ENCODE measurements at places on chromosomes 11 and 22. TPM values are rescaled to one million over a fixed set of nuclear protein-coding genes. Genes with fewer than 3 reads are reported as not detected.

- H3K4me1 ChIP-seq = peaks cover 11% of the 10 kb centered on the region
- no peak overlapping the region for H3K4me3 ChIP-seq
- no peak overlapping the region for H3K27ac ChIP-seq
- DNase-seq = no peak
- no peaks in the 10 kb centered on the region for H3K27me3 ChIP-seq
Measured at GRCh38 chr22:49785841-49786471, 41.7 kb downstream of the BRD1 start.

- H3K36me3 ChIP-seq = no peaks in the 10 kb centered on the region
- H3K4me3 ChIP-seq = no peak overlapping the region
- no peaks in the 10 kb centered on the region for H3K4me1 ChIP-seq
- DNase-seq = no peak
- H3K27ac ChIP-seq = peak overlapping the region; percentile 30
- no peaks in the 10 kb centered on the region for H3K27me3 ChIP-seq
Measured at GRCh38 chr11:92393218-92393617, 168.6 kb downstream of the FAT3 start.

- no peak overlapping the region for H3K27ac ChIP-seq
- no peaks in the 10 kb centered on the region for H3K27me3 ChIP-seq
- no peak overlapping the region for H3K4me3 ChIP-seq
- no peaks in the 10 kb centered on the region for H3K4me1 ChIP-seq
- peaks cover 1% of the 10 kb centered on the region for H3K36me3 ChIP-seq
Measured at GRCh38 chr11:47335733-47336132, 16.8 kb downstream of the MYBPC3 start.

DNA sequence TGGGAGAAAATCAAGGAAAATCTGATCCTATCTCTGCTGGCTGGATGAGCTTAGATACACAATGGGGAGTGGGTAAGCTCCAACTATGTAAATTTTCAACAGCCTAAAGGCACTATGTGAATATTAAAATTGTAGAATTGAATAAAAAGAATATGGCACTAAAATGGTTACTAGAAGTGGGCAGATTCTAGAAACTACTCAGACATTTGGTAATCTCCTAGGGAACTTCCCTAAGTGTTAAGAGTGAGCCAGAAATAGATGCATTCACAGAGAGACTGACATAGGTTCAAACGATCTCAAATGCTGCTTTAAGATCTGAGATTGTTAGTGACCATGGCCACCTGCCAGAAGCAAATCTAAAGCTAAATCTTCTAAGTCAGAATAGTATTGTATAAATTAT is 4.3 kb upstream of the OR52E1 start:
- H3K4me3 ChIP-seq = no peak overlapping the region
- no peaks in the 10 kb centered on the region for H3K36me3 ChIP-seq
- no peak overlapping the region for H3K27ac ChIP-seq
- peaks cover 33% of the 10 kb centered on the region for H3K27me3 ChIP-seq
- H3K4me1 ChIP-seq = no peaks in the 10 kb centered on the region

- H3K4me1 ChIP-seq = no peaks in the 10 kb centered on the region
- no peak overlapping the region for H3K4me3 ChIP-seq
- peaks cover 28% of the 10 kb centered on the region for H3K27me3 ChIP-seq
Measured at GRCh38 chr11:44505581-44506054, 59.8 kb upstream of the CD82 start.

Gene PVALB
- not detected for total RNA-seq

GRCh38 chr22:48091060-48091650 is 1328.7 kb downstream of the TBC1D22A start:
- no peaks in the 10 kb centered on the region for H3K27me3 ChIP-seq
- H3K36me3 ChIP-seq = no peaks in the 10 kb centered on the region
- DNase-seq = no peak
- no peaks in the 10 kb centered on the region for H3K4me1 ChIP-seq

DNA sequence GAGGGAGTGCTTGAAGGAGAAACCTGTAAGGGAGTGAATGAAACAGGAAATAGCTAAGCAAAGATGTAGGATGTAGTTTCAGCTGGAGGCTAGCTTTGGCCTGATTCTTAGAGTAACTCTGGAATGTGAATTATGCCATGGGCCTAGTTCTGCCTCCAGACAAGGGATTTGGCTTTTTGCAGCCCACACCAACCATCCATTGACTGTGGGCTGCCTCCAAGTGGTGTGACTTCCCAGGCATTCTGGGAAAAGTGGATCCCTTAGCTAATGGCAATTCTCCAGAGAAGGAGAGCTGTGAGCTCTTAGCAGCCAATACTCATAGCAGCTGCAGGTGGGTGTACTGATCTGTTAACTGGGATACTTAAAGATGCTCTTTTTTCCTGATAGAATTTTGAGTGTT is 2.0 kb upstream of the OR9I1 start:
- no peak overlapping the region for H3K27ac ChIP-seq
- H3K4me3 ChIP-seq = no peak overlapping the region
- no peaks in the 10 kb centered on the region for H3K36me3 ChIP-seq
- H3K27me3 ChIP-seq = no peaks in the 10 kb centered on the region

- H3K27ac ChIP-seq = peak overlapping the region; percentile 40
- H3K27me3 ChIP-seq = no peaks in the 10 kb centered on the region
- no peaks in the 10 kb centered on the region for H3K4me1 ChIP-seq
- H3K4me3 ChIP-seq = no peak overlapping the region
- no peak for DNase-seq
- H3K36me3 ChIP-seq = peaks cover 10% of the 10 kb centered on the region
Measured at GRCh38 chr11:324156-324555, 3.5 kb upstream of the IFITM3 start.

DNA sequence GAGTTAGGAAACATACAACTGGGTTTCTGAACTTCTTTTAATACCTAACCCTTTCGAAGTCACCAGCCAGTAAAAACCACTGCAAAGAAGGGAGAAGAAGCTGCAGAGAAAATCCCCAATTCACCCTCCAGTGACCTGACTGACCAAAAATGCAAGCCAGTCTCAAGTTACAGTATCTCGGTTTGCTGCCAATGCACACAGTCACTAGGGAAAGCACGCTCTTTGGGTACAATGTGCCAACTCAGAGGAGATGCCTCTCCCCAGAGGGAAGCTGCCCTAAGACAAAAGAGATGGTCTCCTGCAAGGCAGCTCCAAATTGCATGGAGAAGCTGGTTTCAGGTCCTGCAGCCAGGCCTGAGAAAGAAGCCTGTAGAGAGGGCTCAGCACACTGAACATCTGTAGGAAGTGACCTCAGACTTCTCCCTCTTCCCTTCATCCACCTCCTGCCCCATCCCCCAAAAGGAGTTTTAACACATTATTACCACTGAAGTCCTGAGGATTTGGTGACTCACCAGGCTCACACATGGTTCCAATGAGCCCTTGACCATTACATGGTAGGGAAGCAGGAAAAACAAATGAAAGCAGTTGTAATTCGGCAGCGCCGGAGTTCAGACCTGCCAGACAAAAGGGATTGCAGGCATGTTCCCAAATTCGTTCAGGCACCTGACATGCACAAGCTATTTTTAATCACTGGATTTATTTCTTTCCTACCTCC is 90.1 kb downstream of the ETS1 start:
- H3K4me1 ChIP-seq = peaks cover 75% of the 10 kb centered on the region
- peak overlapping the region; percentile 75 for H3K4me3 ChIP-seq
- peaks cover 7% of the 10 kb centered on the region for H3K36me3 ChIP-seq
- peak overlapping the region; percentile 92 for H3K27ac ChIP-seq

Gene KCNQ1
- not detected for total RNA-seq

- no peak overlapping the region for H3K4me3 ChIP-seq
- no peaks in the 10 kb centered on the region for H3K4me1 ChIP-seq
- H3K27me3 ChIP-seq = no peaks in the 10 kb centered on the region
- no peaks in the 10 kb centered on the region for H3K36me3 ChIP-seq
- H3K27ac ChIP-seq = no peak overlapping the region
- peak; percentile 64 for DNase-seq
Measured at GRCh38 chr11:16604794-16605388, 133.6 kb upstream of the C11orf58 start.

Gene DDX10
- 113 TPM for total RNA-seq

- no peaks in the 10 kb centered on the region for H3K27me3 ChIP-seq
- no peak overlapping the region for H3K27ac ChIP-seq
- peaks cover 12% of the 10 kb centered on the region for H3K4me1 ChIP-seq
- H3K36me3 ChIP-seq = peaks cover 5% of the 10 kb centered on the region
- no peak overlapping the region for H3K4me3 ChIP-seq
Measured at GRCh38 chr22:45887202-45888131, 89.5 kb downstream of the WNT7B start.

- H3K27me3 ChIP-seq = no peaks in the 10 kb centered on the region
- H3K4me3 ChIP-seq = no peak overlapping the region
Measured at GRCh38 chr22:50224071-50224470, 20.8 kb downstream of the TUBGCP6 start.

DNA sequence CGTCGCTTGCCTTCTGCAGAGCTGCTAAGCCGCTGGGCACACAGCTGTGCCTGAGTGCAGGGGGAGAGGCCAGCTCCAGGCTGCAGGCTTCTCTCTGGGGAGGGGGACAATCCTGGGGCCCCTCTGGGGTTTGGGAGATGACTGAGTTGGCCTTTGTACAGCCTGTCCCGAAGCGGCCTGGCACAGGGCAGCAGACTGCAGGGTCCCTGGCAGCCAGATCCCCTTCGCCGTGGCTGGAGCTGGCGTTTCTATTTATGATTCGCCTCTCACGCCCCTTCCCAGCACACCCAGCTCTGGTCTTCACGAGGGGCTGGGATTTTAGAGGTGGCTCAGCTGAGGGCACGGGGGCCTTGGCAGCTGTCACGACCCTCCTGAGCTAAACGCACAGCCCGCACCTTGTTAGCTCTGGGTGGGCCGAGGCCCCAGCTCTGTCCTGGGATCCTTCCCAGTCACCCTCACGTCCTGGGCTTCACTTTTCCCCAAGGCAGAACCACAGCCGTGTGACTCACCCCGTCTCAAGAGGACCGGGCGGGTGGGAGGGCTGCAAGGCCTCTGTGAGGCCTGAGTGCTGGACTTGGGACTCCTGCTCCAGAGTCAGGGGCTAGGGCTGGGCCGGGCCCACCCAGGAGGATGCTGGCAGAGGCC is 18.4 kb downstream of the OSBPL5 start:
- no peak overlapping the region for H3K4me3 ChIP-seq
- no peak for DNase-seq
- H3K27me3 ChIP-seq = no peaks in the 10 kb centered on the region
- H3K27ac ChIP-seq = no peak overlapping the region
- peaks cover 9% of the 10 kb centered on the region for H3K36me3 ChIP-seq
- peaks cover 4% of the 10 kb centered on the region for H3K4me1 ChIP-seq

- H3K4me1 ChIP-seq = peaks cover 13% of the 10 kb centered on the region
- no peak for DNase-seq
- H3K27ac ChIP-seq = no peak overlapping the region
- H3K27me3 ChIP-seq = no peaks in the 10 kb centered on the region
Measured at GRCh38 chr22:17789379-17790200, 15.3 kb upstream of the BID start.

DNA sequence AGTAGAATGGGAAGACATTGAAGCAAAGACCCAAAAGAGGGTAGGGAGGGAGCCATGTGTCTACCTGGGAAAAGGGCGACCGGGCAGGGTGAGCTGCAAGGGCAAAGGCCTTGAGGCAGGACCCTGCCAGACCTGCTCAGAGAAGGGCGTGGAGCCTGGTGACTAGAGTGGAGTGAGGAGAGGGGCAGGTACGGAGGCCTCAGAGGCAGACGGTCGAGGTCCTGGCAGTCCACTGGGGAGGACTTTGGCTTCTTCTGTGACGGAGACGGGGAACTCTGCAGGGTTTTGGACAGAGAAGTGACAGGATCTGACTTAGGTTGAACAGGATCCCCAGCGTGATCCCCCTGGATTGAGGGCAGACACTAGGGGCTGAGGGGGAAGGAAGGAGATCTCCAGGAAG is 12.9 kb downstream of the RIBC2 start:
- H3K4me3 ChIP-seq = no peak overlapping the region
- H3K27me3 ChIP-seq = peaks cover 15% of the 10 kb centered on the region
- H3K4me1 ChIP-seq = no peaks in the 10 kb centered on the region
- no peak for DNase-seq
- H3K27ac ChIP-seq = no peak overlapping the region
- no peaks in the 10 kb centered on the region for H3K36me3 ChIP-seq

- H3K36me3 ChIP-seq = no peaks in the 10 kb centered on the region
- no peaks in the 10 kb centered on the region for H3K27me3 ChIP-seq
- H3K4me3 ChIP-seq = no peak overlapping the region
Measured at GRCh38 chr11:48165426-48165825, 51.2 kb upstream of the OR4B1 start.

Gene HSPB2
- total RNA-seq = 0.23 TPM

- no peak overlapping the region for H3K4me3 ChIP-seq
- H3K4me1 ChIP-seq = no peaks in the 10 kb centered on the region
Measured at GRCh38 chr22:30866216-30866615, 102.4 kb downstream of the MORC2 start.

GRCh38 chr22:36829370-36830002 is 12.7 kb upstream of the PVALB start:
- no peaks in the 10 kb centered on the region for H3K4me1 ChIP-seq
- no peak for DNase-seq
- no peaks in the 10 kb centered on the region for H3K36me3 ChIP-seq
- H3K27ac ChIP-seq = no peak overlapping the region
- no peak overlapping the region for H3K4me3 ChIP-seq
- H3K27me3 ChIP-seq = peaks cover 35% of the 10 kb centered on the region

DNA sequence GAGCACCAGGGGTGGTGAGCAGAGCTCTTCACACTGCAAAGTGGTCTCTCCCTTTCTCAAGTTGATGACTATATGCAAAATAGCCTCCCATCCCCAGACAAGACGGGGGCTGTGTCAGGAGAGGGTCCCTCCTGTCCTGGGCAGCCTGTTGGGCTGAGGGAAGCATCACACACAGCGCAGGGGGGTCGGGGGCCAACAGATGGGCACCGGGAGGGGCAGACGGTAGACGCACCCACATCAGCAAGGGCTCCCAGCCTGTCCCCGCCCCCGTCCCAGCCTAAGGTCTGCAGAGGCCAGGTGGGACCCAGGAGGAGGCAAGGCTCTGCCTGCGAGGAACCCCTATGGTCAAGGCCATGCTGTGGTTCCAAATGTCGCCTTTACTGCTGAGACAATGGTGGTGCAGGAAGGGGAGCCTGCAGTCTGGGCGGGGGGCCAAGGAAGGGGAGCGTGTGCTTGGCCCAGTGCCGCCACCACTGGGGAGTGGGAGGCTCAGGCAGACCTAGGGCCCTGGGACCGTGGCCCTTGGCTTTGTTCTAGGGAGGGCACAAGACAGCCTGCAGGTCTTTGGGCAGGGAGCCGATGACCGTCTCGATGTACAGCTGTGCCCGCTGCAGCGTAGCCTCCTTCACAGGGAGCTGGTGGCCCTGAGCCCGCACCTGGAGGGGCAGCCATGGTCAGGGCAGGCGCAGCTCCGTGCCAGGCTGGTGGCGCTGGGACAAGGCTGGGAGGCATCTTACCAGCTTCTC is 4.3 kb upstream of the PLXNB2 start:
- H3K4me3 ChIP-seq = no peak overlapping the region
- no peaks in the 10 kb centered on the region for H3K36me3 ChIP-seq
- DNase-seq = no peak
- H3K4me1 ChIP-seq = peaks cover 10% of the 10 kb centered on the region

Gene OR52N2
- total RNA-seq = not detected

GRCh38 chr11:134762248-134763029 is 350.4 kb upstream of the B3GAT1 start:
- H3K27ac ChIP-seq = no peak overlapping the region
- no peaks in the 10 kb centered on the region for H3K27me3 ChIP-seq
- no peak for DNase-seq
- no peaks in the 10 kb centered on the region for H3K4me1 ChIP-seq
- H3K36me3 ChIP-seq = no peaks in the 10 kb centered on the region
